Left ventricle myocardium inferior (tissue), 1 donor: ENCODE measurements at places on chromosomes 6 and 20. TPM values are rescaled to one million over a fixed set of nuclear protein-coding genes. Genes with fewer than 3 reads are reported as not detected.

The ERVFRD-1 gene
- not detected for total RNA-seq

The APCDD1L gene
- 0.91 TPM for total RNA-seq

The DAAM2 gene
- total RNA-seq = 19.1 TPM

The ADGB gene
- total RNA-seq = not detected

The HFE gene
- 3.4 TPM for total RNA-seq

DNA sequence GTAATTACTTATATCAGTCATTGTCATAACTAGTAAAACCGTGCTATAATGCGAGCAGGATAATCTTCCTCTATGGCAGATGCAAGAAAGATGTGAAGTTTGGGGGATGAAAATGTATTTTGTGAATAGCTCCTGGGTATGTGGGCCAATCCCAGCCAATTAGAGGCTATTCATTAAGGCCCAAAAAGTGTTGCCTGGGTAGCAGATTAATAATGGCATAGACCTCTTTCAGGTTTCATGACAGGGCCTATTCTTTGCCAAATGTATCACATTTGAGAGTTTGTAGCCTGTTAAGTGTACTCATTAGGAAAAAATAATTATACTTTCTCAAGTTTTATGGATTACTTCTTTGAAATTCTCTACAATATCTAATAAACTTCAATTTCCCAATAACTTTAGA lies 199.2 kb upstream of the POU3F2 start:
- no peak for DNase-seq

DNA sequence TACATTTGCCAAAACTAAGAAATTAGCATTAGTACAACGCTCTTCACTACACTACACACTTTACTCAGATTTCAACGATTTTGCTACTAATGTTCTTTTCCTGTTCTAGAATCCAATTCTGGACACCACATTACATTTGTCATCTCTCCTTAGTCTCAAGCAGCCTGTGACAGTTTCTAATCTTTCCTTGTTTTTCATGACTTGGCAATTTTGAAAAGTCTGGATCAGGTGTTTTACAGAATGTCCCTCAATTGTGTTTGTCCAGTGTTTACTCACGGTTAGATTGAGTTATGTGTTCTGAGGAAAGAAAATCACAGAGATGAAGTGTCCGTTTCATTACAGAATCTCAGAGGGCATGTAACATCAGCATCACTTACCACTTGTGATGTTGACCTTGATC lies 372.6 kb downstream of the TFAP2A start:
- no peak for DNase-seq

DNA sequence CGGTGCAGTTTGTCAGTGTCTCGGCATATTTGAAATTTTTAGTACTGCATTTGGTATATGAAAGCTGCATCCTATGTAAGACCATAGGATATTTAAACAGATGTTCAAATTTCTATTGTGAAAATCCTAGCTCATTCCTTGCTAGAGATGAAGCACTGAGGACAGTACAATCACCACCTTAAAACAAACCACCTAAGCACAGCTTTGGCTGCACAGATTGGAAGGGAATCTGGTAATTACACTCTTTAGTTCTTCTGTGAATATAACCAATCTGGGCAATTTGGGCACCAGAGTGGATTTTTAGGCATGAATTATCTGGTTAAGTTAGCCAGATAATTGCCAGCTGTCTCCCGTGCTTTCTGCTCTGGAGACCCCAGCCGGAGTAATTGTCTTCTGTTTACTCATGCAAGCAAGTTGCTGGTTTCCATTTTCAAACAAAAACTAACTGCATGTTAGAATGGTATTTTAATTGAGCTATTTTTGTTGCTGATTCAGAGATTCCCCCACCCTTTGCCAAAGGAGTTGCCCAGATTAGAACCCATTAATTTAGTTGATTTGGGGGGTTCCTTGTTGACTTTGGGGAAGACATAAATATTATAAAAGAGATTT lies 36.9 kb downstream of the E2F3 start:
- no peak for DNase-seq

GRCh38 chr6:158654498-158654897 lies 4.6 kb downstream of the SYTL3 start:
- DNase-seq = peak; percentile 82

DNA sequence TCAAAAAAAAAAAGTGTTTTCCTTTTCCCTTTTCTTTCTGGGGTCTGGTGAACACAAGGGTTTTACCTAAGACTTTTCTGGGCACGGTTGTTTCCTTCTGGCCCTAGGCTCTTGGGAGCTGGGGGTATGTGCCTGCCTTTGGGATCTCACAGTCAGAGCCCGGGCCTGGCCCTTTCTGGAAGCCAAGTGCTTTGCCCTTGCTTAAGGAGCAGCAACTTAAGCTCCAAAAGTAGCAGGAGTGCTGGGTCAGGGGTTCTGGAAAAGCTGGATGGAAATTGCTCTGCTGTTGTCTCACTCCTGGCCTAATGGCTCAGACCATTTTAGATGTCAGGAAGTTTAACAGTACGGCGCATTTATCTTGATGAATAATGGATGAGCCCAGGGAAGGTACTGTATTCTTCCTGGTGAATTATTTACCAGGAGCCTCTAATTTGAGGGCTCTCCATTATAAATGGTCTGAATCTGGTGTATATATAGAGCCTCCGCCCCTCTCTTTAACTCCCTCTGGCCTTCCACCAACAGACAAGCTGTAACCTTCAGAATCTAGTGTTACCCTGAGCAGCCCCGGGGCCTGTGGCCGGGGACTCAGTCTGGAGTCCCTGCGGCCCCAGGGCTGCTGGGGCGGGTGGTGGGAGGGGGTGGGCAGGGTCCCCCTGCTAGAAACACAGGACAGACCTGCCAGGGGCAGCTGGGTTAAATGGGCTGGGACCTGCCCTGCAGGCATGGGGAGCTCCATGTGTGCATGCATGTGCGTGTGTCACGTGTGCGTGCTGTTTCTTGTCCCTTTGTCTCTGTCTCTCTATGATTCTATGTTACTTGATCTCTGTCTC lies 37.5 kb downstream of the PTK7 start:
- DNase-seq = no peak

GRCh38 chr20:52193886-52194545 lies 2.4 kb upstream of the ZFP64 start:
- DNase-seq = no peak

DNA sequence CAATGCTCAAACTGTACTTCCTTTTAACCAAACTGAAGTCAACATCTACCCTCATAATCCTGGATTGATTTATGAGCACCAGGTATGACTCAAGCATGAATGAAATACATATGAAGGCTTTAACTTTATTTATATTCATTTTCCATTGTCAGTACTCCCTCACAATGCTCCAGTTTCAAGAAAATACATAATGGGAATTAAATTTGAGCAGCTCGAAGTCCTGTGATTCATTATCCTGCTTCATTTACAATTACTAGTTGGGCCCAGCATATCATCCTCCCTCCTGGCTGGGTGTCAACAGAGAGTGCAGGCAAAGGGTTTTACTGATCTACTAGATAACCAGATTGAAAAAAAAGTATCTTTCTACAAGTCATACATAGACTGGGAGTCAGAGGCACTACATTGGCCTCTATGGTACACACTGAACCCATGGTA lies 10.1 kb downstream of the SAMHD1 start:
- DNase-seq = no peak

- DNase-seq = no peak
Observed at GRCh38 chr20:36402708-36403107, 96.6 kb downstream of the DLGAP4 start.

GRCh38 chr20:54345301-54345724 lies 130.1 kb upstream of the DOK5 start:
- DNase-seq = no peak

- DNase-seq = no peak
Observed at GRCh38 chr6:139699911-139700310, 325.5 kb upstream of the CITED2 start.
